ENCODE measurements at places on chromosomes 6 and 20.

- DNase-seq, result peak; percentile 22
These were observed 86.2 kb downstream of the PLEKHG1 start for GRCh38 chr6:150685860-150686259.

DNA sequence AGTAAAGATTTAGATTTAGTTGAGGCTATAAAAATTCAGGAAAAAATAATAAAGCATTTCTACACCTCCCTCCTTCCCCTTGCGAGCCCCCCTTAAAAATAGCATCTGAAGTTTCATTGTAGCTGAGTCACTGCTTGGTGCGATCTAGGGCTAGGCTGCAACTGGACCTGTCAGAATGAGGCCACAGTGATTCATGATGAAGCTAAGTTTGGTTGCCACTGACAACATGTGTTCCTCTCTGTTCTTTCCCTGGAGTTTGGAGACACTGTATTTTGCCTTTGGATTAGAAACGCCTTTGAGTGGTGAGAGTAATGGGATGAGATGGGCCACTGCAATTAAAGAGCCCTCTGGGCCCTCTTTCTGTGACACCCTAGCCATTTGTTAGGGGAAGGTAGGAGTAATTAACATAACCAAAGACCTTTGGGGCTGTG is 334.1 kb downstream of the NRN1 start:
- DNase-seq, result no peak

DNA sequence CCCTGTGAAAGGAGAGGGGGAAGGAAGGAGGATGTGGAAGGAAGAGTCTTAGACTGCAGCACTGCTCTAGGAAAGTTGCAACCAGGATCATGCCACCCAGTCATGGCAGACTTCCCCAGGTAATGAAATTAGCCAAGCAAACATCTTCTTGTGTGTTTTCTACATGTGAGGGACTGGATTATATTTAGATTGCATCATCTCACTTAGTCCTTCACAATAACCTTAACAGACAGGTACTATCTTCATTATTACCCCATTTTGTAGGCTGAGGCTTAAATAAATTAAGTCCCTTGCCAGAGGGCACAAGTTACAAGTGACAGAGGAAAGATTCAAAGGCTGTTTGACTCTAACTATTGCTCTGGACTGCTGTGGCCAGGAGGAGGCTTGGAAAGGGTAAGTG is 9.7 kb upstream of the MAFB start:
- DNase-seq, result no peak

GRCh38 chr20:7250337-7250736 is 482.9 kb downstream of the BMP2 start:
- no peak for DNase-seq

DNA sequence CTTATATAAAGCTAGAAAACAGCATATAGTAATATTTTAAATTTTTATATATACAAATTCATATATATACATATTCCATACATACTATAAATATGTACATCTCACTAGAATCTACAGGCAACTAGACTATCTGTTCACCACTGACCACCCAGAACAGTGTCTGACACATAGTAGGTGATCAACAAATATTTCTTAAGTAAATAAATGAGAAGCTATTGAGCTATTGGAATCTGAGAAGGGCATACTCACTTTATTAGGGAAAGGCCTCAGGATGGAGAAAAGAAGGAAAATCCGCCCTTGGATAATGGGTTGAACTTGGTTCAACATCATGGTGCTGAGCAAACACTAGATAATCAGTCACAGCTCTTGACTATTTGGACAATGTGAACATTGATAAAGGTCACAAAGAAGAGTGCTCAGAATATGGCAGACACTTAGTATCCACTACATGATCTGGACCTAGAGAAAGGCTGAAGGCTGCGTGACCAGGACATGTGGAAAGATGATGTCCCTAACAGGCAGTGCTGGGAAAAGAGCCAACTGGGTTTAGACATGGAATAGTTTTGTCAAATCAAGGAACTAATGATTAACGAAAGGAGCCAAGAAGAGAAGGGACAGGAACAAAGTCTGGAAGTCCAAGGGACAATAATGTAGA is 186.1 kb downstream of the TASP1 start:
- DNase-seq, result no peak

- no peak for DNase-seq
These were observed 10.6 kb downstream of the TMEM242 start for GRCh38 chr6:157312757-157313156.

DNA sequence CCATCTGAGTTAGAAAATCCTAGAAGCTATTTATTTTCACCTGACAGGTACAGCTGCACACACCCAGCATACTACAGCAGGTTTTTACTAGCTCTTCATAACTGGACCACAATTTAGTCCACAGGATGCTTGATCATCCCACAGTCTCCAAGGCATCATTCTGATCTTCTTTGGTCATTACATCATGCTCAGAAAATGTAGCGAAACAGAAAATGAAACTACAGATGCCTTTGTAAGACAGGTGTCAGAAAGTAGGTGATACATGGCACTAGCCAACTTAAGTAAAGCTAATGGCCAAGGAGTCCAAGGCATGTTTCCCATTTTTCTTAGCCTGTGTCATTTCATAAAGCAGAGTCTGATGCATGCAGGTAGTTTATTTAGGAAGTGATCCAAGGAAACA is 102.3 kb downstream of the HTR1B start:
- no peak for DNase-seq

DNA sequence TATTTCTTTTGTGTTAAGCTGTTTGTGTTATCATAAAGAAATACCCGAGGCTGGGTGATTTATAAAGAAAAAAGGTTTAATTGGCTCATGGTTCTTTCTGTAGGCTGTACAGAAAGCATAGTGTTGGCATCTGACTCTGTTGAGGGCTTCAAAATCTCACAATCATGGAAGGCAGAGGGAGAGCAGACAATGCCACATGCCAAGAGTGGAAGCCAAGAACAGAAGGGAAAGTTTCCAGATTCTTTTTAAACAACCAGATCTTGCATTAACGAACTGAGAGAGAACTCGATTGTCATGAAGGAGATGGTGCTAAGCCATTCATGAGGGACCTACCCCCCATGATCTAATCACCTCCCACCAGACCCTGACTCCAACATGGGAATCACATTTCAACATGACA is 290.1 kb downstream of the BMP2 start:
- no peak for DNase-seq

DNA sequence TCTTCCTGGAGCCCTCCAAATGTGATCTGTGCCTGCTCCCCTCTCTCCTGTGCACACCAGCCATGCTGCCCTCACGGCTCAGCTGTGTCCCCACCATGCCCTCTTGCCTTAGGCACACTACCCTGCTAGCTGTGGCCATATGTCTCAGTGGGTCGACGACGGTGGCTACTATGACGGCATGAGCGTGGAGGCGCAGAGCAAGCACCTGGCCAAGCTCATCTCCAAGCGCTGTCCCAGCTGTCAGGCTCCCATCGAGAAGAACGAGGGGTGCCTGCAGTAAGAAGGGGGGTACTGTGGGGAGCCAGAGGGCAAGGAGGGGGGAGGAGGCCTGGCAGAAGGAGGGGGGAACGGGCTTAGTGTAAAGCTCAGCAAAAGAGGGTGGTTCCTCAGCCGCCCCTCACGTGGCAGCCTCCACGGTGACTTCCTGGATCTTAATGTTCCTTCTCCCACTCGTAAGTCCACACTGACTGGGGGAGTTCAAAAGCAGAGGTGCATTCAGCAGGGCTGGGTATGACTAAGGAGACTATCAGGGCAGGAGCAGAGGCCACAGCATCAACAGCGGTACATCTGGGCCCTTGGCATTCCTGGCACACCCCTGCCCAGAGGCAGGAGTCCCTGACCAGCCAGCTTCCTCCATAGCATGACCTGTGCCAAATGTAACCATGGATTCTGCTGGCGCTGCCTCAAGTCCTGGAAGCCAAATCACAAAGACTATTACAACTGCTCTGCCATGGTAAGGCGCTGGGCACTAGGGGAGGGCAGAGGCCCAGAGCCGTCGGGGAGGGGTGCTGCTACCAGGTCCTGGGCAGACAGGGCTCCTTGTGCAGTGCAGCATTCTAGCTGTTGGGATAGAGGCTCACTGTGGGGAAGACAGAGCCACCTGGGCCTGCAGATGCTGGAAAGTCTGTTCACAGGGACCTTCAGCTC is 8.0 kb downstream of the DNPH1 start:
- no peak for DNase-seq

DNA sequence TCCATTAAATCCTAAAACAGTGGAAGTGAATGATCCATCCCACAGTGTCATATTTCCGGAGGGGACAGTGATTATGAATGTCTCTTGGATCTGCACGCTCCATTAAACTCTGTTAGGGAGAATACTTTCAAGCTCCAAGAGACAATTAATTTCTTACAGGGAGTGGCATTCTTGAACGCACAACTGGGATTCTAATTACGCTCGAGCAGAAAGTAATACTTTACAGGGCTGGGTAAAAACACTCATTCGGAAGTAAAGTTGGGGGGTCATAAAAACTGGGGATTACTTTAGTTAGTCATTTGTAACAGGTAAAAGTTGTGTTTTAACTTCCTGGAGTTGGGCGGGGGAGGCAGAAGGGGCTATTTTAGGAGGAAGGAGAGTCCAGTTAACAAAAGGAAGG is 151.8 kb downstream of the ZFP64 start:
- DNase-seq, result no peak

GRCh38 chr6:46184114-46184513 is 13.3 kb upstream of the ENPP5 start:
- DNase-seq, result no peak

GRCh38 chr6:163839296-163839695 is 424.8 kb downstream of the QKI start:
- no peak for DNase-seq

GRCh38 chr6:15440040-15440439 is 194.2 kb downstream of the JARID2 start:
- no peak for DNase-seq

All from NCI-H510A (cell line).